Kidney (tissue), 22 donors: ENCODE measurements at places on chromosomes 1 and 21.

GRCh38 chr1:231422798-231423309 is 767 bp upstream of the EGLN1 start:
- DNase-seq, result no peak

DNA sequence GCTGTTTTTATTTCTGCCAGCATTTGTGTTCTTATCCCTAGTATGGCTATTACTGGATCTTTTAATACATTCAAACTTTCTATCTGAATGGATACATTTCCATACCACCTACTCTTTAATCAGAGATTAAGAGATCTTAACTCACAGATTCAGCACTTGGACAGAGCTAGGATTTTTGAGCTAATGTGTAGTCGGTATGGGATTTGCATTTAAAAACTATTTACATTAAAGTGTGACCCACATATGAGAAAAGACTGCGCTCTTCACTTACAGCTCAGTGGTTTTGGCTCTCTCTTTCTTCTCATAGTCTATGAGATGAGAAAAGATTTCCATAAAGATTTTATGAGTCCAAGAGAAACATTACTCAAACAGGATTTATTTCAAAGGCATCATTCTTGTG is 16.4 kb downstream of the HMGB4 start:
- no peak for DNase-seq

DNA sequence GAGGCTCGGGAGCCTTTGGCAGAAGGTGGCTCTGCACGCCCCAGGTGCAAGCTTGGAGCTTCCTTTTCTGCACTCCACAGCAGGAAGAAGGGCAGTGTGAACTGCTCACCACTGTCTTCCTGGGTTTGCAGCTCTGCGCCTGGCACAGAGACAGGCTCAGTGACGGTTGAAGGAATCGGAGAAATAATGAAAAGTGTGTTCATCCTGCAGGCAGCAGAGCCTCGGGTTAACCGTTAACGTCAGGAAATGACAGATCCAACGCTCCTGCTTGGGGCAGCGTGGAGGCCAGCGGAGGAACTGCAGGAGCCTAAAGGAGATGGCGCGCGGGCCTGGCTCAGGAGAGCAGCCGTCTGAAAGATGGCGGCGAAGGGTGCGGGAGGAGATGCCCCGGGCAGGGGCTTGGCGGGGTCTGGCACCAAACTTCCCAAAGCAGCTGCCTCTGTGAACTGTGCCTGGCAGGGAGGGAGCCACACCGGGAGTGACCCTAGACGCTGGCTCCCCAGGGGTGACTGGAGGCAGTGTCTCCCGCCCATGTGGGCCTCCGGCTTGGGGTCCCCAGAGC is 10.9 kb upstream of the SAMD11 start:
- no peak for DNase-seq

DNA sequence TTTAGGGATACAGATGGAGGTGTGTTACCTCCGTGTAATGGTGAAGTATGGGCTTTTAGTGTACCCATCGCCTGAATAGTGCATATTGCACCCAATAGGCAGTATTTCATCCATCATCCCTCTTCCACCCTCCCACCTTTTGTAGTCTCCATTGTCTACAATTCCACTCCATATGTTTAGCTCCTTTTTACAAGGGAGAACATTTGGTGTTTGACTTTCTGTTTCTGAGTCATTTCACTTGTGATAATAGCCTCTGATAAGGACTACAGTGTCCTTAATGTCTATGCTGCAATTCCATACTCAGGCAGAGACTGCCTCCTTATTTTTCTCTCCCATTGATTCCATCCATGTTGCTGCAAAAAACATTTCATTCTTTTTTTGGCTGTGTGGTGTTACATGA is 48.7 kb downstream of the OVGP1 start:
- DNase-seq, result no peak

- DNase-seq, result no peak
These were observed 334.2 kb upstream of the SNX7 start for GRCh38 chr1:98327220-98327861.

GRCh38 chr1:44684525-44684924 is 10.0 kb downstream of the ARMH1 start:
- DNase-seq, result no peak

DNA sequence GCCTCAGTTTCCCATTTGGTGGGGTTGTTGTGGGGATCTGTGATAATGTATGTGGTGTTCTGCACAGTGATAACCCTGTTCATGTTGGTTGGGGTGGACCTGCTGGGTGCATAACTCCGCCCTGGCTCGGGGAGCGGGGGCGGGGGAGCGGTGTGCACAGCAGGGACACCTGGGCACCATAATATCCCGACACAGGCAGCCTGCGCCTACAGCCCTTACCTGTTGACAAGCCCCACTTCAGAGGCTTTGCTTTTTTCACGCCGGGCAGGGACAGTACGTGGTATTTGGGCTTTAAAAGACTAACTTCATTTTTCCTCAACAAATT is 48.0 kb upstream of the ACOT11 start:
- no peak for DNase-seq

DNA sequence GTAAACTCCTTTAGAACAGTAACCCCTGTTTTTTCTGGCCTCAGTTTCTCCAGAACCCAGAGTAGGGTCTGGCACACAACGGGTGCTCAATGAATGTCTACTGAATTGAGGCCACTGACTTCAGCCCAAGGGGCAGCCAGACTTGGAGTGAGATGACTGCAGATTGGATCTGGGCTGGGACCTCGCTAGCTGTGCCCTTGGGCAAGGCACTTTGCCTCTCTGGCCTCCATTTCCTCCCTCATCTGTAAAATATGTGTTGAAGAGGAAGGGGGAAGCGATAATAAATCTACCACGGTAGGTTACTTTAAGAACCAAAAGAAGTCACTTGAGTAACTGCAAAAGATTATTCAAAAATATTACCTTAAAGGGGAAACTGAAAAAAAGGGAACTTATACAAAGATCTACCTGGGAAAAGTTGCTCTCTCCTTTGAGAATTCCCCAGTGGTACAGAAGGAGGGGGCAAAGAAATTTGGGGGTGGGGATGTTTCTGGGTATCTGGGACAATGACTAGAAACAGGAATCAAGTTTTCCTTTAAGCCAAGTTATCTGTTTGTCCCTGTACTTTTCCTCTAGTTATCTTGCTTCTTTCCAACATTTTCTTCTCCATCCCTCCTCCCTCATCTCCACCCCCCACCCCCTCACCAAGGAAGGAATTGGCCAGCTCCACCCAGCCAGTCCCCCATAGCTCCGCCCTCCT is 394 bp upstream of the GRHL3 start:
- DNase-seq, result no peak

GRCh38 chr1:178418284-178418955 is 78.3 kb downstream of the CLEC20A start:
- no peak for DNase-seq

- DNase-seq, result no peak
These were observed 39.2 kb downstream of the ABCA4 start for GRCh38 chr1:94081566-94082344.

DNA sequence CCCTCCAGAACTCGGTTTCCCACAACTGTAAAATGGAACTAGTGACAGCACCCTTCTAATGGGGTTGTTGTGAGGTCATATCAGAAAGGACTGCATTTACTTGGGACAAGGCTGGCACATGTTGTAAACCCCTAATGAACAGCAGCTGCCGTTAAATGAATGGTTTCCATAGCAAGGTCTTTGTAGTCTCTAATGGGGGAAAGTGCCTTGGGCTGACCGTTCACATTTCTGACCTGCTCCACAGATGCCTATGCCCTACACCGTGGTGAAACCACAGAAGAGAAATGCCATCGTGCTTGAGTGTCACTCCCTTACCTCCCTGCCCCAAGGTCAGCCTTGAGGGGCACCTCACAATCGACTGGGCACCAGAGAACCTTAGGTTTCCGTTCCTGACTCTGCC is 143.1 kb downstream of the ZSCAN20 start:
- DNase-seq, result no peak

GRCh38 chr1:224406216-224406615 is 28.4 kb downstream of the WDR26 start:
- no peak for DNase-seq
